ENCODE measurements at places on chromosomes 2 and 18.

- no peaks in the 10 kb centered on the region for H3K4me1 ChIP-seq
- no peaks in the 10 kb centered on the region for H3K36me3 ChIP-seq
- no peaks in the 10 kb centered on the region for H3K27me3 ChIP-seq
- no peak overlapping the region for H3K4me3 ChIP-seq
- no peak overlapping the region for H3K27ac ChIP-seq
Measured at GRCh38 chr2:182447863-182448262, 21.0 kb upstream of the PDE1A start.

DNA sequence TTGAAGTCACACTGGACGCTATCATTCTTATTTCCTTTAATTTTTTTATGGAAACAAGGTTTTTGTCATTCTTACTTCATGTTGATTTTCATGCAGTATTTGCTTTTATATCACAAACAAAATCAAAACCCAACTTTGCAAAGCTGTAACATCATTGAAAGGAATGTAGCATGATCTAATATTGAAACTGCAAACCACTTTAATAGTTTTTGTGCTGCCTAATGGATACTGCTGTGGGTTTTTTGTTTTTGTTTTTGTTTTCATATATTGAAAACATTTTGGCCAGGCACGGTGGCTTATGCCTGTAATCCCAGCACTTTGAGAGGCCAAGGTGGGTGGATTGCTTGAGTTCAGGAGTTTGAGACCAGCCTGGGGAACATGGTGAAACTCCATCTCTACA, 81.6 kb downstream of the MAP2 start:
- H3K36me3 ChIP-seq, result no peaks in the 10 kb centered on the region
- no peak for DNase-seq
- no peaks in the 10 kb centered on the region for H3K4me1 ChIP-seq

- no peak for DNase-seq
- no peaks in the 10 kb centered on the region for H3K36me3 ChIP-seq
Measured at GRCh38 chr2:219531639-219532377, 11.8 kb downstream of the CHPF start.

- H3K4me3 ChIP-seq, result no peak overlapping the region
- H3K27ac ChIP-seq, result no peak overlapping the region
- DNase-seq, result no peak
- H3K36me3 ChIP-seq, result no peaks in the 10 kb centered on the region
Measured at GRCh38 chr2:145007093-145007959, 487.4 kb upstream of the ZEB2 start.

DNA sequence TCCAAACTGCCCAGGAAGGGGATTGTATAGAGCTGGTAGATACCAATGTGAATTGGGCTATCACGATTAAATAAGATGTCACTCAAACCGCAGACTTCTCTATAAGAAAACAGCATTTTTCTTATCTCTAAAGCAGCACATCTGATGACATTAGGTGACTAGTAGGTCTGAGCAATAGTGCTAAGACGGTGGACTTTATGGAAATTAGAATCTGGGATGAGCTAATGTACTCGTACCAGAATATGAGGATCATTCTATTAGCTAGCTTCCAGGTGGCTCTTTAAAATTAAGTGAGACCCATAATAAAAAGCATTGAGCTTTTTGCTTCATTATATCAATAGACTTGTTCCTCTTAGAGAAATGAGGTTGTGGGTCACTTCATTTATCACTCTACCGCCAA, 130.0 kb upstream of the MC4R start:
- no peak for DNase-seq
- no peak overlapping the region for H3K4me3 ChIP-seq
- no peak overlapping the region for H3K27ac ChIP-seq
- no peaks in the 10 kb centered on the region for H3K36me3 ChIP-seq
- no peaks in the 10 kb centered on the region for H3K27me3 ChIP-seq
- H3K4me1 ChIP-seq, result no peaks in the 10 kb centered on the region

- H3K4me3 ChIP-seq, result no peak overlapping the region
- no peak overlapping the region for H3K27ac ChIP-seq
- H3K4me1 ChIP-seq, result no peaks in the 10 kb centered on the region
Measured at GRCh38 chr18:9803698-9804516, 81.9 kb upstream of the TXNDC2 start.

DNA sequence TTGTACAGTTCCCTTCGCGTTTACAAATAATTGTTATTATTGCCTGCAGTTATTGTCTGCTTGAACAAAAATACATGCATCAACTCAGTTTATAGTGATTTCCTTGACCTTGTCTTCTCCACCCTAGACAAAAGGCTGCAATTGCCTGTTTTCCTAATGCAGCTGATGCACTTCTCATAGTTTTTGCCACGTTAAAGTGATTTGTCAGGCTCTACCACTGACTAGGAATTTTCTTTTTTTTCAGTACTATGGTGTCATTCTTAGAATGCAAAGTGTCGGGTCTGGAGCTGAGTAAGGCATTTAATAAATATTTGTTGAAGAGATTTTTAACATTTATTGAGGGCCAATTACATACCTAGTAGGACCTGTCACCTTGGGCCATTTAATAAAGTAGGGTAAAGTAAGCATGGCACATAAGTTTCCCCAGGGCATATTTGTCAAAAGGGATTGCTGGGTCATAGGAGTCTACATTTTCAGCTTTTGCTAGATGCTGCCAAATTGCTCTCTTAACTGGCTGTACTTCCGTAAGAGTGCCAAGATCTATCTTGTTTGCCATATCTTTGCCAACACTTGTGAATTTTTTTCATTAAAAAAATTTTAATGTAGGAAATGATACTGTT, 24.1 kb downstream of the ACSL3 start:
- no peak overlapping the region for H3K27ac ChIP-seq
- no peak overlapping the region for H3K4me3 ChIP-seq
- no peak for DNase-seq
- no peaks in the 10 kb centered on the region for H3K36me3 ChIP-seq
- H3K27me3 ChIP-seq, result no peaks in the 10 kb centered on the region
- H3K4me1 ChIP-seq, result no peaks in the 10 kb centered on the region

DNA sequence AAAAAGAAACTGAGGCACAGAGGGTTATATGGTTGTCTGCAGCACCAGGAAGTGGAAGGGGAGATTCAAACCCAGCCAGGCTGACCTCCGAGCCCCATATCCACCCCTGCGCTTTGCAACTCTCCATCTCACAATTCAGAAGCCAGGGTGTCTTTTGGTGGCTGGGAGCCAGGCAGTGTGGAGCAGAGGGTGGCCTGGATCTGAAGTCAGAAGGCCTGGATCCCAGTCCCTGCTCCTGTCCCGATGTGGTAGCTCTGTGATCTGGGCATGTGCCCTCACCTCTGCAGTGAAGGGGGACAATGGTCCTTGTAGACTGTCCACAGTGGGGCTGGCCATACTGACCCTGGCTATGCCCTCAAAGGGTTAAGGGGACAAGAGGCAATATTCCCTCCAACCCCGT, 57.0 kb downstream of the CIB4 start:
- H3K27ac ChIP-seq, result no peak overlapping the region
- H3K4me1 ChIP-seq, result no peaks in the 10 kb centered on the region
- no peak for DNase-seq
- H3K36me3 ChIP-seq, result no peaks in the 10 kb centered on the region
- H3K27me3 ChIP-seq, result peaks cover 6% of the 10 kb centered on the region

DNA sequence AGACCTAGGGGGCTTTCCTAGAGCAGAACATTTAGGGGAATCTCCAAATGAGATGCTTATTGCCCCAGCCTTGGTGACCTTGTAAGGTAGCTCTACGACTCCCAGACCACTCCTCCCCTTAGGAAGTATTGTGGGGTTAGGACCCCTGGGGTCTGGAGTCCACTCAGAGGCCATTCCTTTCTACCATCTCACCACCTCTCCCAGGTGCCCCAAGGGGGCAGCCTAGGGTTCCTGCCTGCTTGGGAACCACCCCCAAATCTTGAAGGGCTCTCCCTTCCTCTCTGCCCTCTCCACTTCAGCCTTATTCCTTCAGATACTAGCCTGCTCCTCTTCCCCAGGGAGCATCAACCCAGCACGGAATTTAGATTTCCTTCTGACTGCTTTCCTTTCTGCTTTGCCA, 17.5 kb upstream of the EXOC6B start:
- no peak overlapping the region for H3K27ac ChIP-seq
- H3K36me3 ChIP-seq, result no peaks in the 10 kb centered on the region
- no peaks in the 10 kb centered on the region for H3K27me3 ChIP-seq
- H3K4me1 ChIP-seq, result no peaks in the 10 kb centered on the region

DNA sequence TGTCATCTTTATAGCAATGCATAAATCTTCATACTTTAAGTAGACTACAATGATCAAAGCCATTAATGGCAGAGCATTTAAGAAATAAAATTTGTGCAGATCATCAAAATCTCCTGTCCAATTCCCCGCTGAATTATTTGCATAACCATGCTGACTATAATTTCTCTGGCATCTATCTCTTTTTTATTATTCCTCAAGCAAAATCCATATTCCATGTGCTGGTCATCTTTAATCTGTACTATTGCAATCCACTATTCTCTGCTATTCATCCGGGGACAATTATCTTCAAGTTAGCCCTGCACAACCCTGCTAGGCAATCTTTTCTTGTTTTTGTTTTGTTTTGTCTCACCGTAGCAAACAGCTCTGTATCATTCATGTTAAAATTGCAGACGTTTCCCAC, 1469.6 kb upstream of the NXPH2 start:
- H3K36me3 ChIP-seq, result no peaks in the 10 kb centered on the region
- H3K4me1 ChIP-seq, result no peaks in the 10 kb centered on the region
- H3K27me3 ChIP-seq, result no peaks in the 10 kb centered on the region
- no peak overlapping the region for H3K27ac ChIP-seq
- no peak overlapping the region for H3K4me3 ChIP-seq

Measured in effector memory CD4-positive, alpha-beta T cell (primary cell).